ENCODE measurements at places on chromosomes 1 and 21.
A peak's percentile ranks its signal among the peaks of the same experiment; 100 is the strongest.

GRCh38 chr1:61149010-61149860 lies 66.9 kb downstream of the NFIA start:
- DNase-seq = peak; percentile 94

- DNase-seq = no peak
These were observed 262.8 kb downstream of the LTN1 start for GRCh38 chr21:28729887-28730286.

GRCh38 chr1:20974951-20975350 lies 187.8 kb upstream of the HP1BP3 start:
- no peak for DNase-seq

- no peak for DNase-seq
These were observed 40.9 kb upstream of the SIK1 start for GRCh38 chr21:43467785-43468184.

DNA sequence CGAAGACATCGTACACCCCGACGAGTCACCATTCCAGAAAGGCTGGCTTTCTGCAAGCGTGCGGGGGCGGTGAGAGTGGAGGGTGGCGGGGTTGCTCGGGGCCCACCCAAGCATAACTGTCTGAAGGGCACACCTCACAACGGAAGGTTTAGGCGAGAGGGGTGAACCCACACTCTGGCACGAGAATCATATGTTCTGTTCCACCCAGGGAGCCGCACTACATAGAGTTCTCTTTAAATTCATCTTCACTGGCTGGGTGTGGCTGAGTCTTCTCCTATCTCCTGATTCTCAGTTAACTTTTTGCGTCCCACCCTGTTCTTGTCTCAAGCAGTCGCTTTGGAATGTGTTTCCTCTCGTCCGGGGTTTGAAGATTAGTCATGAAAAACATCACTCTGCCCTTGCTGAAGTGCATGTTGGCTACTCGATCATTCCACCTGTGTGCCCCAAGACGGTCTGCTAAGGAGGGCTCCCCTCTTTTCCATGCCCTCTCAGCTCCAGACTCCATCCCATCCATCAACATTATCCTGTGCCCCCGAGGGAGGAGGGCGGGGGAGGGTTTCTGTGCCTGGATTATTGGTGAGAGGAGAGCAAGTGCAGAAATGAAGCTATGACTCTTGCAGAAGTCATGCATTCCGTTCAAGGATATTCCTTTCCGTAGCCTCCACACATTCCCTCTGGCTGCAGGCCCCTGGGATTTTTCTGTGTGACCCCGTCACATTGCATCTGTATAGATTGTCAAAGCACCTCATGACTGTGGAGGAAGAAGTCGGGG lies 53.5 kb upstream of the CD34 start:
- no peak for DNase-seq

All from trophoblast cell (in vitro differentiated cells and primary cell).